ENCODE measurements at places on chromosomes 7 and 10. TPM values are rescaled to one million over a fixed set of nuclear protein-coding genes. Genes with fewer than 3 reads are reported as not detected.

DKK1 gene
- 0.27 TPM for total RNA-seq

ANK3 gene
- 3.2 TPM for total RNA-seq

MYPN gene
- total RNA-seq = not detected

BAIAP2L1 gene
- under 0.01 TPM for total RNA-seq
